ENCODE measurements at places on chromosomes 1 and 21. TPM values are rescaled to one million over a fixed set of nuclear protein-coding genes. Genes with fewer than 3 reads are reported as not detected.

Gene OLFML3
- total RNA-seq = 1.0 TPM

Gene CAPN8
- total RNA-seq = 0.60 TPM

Gene KCNJ10
- total RNA-seq = not detected

Gene ADAMTSL4
- total RNA-seq = 0.39 TPM

Gene HHIPL2
- 0.27 TPM for total RNA-seq

Gene RGS1
- total RNA-seq = 736 TPM

Gene SLC45A1
- total RNA-seq = 0.70 TPM

Gene BSND
- not detected for total RNA-seq

Gene TRIM17
- total RNA-seq = 2.0 TPM

Gene ADORA1
- 0.18 TPM for total RNA-seq
